ENCODE measurements at places on chromosomes 1 and 21.

DNA sequence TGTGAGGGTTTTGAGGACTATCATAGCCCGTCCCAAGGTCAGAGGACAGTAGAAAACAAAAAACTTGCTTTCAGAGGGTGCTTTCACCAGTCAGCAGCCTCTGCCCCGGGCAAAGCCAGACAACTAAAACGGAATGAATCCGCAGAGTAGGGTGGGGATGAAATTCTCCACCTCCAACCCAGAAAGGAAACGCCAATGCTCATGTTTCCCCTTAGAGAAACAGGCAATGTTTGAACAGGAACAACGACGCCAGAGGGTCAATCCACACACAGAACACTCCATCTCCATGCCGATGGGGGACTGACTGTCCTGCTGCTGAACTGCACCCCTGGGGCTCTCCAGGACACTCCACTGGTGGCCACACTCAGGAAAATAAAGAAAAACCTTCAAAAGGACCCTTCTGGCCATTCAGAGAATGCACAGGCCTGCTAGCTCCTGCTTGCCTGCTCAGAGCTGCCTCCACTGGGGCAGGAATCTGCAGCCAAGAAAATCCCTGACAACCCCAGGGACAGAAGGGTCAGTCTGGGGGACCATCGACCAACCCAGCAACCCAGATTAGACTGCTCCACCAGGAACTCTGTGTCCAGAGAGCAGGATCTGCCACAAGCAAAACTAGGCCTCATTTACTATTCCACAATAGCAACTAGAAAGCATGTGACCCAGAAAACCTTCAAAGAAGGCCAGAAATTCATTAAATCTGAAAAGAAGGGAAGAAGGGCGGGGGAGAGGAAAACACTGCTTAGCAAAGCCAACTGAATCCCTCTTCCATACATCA is 116.0 kb downstream of the TOMM20 start:
- no peak for DNase-seq

- DNase-seq: no peak
Observed at GRCh38 chr1:234212764-234213657, 160.2 kb upstream of the COA6 start.

- DNase-seq: no peak
Observed at GRCh38 chr1:94193128-94193527, 44.3 kb downstream of the ARHGAP29 start.

DNA sequence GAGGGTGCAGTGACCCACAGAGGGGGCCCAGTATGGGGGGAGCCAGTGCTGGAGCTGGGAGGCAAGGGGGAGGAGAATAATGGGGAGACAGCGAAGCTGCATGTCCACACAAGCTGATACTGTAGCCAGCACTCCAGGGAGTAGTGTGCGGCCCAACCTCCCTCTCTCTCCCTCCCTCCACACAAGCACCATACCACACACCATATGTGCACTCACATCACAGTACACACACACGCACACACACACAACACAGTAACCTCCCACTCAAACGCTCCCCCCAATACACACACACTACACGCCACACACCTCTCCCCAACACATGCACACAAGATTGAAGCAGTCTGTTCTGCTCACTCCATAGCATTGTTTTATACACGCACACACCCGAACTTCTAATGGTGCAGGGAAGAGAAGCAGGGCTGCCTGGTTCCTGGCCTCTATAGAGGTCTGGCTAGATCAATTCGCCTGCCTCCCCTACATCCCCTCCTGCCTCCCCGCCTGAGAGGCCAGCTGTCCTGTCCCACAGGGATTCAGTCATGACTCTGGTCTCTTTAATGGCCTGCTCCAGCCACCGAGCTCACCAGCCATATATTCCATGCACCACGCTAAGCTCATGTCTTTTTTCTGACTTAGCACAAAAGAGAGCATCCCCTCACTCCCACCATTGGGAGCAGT is 3.8 kb downstream of the NCDN start:
- DNase-seq: no peak

GRCh38 chr1:42845866-42846256 is 552 bp upstream of the ZNF691 start:
- no peak for DNase-seq

DNA sequence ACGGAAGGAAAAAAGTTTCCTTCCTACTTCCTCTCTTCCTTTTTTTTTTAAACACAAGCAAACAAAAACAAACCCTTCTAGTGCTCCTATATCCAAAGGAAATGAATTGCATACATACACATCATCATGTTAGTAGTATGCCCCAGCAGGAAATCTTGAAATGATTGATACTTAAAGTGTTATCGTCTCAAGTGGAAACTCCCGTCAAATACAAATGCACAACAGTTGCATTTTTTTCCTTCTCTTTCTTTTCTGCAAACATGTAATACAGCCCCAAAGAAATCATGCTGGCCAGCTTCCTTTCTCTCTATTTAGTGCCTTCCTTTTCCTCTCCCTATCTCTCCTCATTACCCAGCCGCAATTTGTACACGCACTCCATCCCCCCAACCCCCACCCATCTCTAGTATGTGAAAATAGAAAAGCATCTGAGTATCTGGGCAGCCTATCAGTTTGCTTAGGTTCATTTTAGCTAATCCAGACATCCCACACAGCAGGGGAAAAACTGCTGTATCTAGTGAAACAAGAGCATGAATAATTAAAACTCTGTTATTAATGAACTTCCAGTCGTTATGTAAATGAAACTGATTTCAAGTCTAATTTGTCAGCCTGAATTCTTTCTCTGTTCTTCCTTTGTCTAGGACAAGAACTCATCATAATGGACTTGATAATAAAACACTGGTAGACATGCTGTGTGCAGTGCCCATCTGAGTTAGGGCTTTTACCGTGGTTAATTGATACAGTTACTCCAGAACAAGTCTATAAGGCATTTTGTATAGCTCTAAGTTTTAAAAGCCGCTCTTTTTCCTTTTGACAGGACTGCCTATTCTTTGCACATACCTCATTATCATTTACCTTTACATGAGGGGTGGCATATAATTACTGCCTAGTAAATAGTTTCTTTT is 336.5 kb upstream of the ADGRL2 start:
- no peak for DNase-seq

All from fibroblast of the conjunctiva (primary cell).